NCI-H1930 (cell line): ENCODE measurements at places on chromosomes 6 and 20.

GRCh38 chr6:20266851-20267608 is 54.8 kb upstream of the MBOAT1 start:
- no peak for DNase-seq

DNA sequence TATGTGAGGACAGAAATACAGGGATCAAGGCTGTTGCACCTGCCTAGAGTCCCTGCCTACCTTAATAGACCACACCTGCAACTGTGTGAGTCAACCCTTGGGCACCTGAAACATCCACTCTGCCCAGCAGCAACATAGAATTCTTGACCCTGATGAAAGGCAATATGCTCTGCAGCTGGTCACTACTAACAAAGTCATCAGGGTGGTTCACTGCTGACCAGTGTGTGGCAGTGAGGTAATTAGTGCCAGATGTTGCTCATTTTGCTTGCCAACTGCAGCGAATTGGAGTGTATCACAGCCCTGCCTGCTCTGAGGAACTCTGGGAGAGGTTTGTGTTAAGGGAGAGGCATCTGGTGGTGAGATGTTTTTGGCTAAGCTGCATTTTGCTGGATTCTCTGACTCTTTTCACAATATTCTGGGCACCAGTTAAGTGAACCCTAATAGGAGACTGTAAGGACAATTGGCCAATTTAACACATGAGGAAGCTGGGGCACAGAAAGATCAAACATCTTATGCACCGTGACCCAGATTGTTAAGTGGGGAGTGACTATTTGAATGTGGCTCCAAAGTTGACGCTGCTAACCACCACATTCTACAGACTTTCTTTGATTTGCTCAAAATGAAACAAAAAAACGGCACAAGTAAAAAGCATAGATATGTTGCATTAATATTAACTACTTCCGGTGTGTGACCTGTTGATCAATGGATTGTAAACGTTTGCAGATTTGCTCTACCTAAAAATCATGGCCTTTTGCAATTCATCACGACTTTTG is 61.9 kb upstream of the OPRM1 start:
- no peak for DNase-seq

DNA sequence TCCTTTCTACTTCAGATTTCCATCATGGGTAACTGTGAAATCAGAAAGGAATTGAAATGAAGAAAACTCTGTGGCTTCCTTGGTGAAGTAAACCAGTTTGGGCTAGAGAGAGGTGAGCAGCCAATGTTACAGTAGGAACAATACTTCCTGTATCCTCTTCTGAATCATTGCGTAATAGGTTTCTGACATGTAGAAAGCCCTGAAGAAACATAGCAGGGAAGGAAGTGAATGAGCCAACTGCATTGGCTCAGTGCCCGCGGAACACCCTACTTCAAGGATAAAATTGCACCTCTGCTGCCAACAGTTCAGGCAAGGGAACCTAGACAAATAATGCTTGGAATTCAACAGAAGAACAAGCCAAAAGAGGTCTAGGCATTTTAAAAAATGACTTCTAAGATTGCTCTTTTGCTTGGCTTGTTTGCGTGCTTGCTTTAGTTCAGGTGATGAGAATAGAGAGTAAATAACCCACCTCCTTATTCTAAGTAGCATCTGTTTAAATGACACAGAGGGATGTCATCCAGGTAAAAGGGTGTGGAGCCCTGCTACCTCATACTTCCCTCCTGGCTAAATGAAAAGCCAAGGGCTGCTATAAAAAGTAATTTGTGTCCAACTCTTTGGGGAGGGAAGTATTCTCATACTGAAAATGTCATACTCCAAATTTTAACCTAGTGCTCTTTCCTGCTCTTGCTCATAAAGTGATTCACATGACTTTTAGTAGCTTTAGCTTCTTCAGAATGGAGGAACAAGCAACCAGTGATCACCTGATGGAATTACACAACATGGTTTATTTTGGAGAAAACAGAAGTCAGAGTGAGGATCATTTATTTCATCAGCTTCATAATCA is 30.0 kb upstream of the AKIRIN2 start:
- DNase-seq = no peak

DNA sequence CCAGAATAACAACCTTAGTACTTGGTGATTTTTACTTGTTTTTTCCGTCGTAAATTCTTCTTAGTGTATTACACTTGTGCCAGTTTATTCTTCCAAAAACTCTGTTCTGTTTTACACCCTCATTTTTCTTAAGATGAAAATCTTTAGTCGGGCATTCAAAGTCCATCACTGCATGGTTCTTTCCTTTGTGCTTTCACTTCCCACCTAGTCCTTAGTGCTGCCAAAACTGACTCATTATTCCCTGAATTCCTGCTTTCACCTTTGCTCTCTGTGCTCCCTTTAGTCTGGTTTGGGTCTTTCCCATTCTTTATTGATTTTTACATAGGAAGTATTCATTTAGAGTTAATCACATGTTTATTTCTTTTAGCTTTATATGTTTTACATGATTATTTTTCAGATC is 3.3 kb downstream of the TRMT11 start:
- no peak for DNase-seq

GRCh38 chr20:35840421-35840820 is 68.6 kb downstream of the PHF20 start:
- no peak for DNase-seq

DNA sequence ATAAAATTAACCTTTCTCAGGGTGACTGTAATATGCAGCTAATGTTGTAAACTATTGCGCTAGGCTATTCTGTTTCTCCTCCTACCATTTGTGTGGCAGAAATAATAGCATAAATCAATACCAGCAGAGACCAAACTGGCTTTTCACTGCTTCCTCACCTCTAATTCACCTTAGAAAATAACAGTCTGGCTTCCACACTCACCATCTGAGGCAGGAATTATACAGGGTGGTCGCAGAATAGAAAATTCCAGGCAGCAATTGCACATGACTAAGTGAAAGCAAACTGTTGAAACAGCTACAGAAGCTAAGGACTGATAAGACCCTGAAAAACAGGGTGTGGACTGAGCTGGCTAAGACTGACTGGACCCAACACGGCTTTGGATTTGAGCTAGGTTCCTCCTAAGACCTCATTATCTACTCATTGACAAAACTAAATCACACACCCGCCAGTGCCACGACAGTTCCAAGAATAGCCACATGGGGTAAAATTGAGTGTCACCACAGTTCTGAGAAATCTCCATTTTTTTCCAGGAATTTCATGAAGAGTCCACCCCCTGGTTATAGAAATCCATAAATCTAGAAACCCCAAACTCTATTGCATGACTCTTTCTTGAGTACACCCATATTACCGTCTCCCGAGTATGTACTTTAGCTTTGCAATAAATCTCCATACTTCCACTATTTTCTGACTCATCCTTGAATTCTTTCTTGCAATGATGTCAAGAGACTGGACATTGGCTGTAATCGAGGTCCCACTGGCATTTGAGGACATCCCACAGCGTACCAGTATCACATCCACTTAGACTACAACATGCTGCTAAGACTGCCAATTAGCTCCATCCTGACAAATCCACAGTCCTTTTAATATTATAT is 60.9 kb upstream of the KCNQ5 start:
- DNase-seq = no peak

DNA sequence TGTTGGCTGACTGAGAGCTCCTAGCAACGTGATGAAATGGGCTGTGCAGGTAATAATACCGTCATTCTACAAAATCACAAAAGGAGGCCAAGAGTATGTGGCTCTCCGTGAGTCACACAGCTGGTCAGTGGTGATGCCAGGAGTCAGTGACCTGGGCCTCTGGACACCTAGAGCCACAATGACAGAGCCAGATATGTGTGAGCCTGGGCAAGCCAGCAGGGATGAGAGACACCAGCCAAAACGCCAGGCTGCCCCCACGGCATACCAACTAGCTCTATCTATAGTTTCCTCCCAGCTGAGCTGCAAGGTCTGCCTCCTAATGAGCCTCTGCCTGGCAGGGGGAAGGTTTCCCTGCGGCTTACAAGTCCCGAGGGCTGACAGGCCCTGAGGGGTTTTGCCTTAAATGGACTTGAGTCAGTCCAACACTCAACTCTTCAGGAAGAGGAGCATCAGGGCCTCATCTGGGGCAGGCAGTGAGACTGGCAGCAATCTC is 70.0 kb downstream of the CPNE5 start:
- no peak for DNase-seq

DNA sequence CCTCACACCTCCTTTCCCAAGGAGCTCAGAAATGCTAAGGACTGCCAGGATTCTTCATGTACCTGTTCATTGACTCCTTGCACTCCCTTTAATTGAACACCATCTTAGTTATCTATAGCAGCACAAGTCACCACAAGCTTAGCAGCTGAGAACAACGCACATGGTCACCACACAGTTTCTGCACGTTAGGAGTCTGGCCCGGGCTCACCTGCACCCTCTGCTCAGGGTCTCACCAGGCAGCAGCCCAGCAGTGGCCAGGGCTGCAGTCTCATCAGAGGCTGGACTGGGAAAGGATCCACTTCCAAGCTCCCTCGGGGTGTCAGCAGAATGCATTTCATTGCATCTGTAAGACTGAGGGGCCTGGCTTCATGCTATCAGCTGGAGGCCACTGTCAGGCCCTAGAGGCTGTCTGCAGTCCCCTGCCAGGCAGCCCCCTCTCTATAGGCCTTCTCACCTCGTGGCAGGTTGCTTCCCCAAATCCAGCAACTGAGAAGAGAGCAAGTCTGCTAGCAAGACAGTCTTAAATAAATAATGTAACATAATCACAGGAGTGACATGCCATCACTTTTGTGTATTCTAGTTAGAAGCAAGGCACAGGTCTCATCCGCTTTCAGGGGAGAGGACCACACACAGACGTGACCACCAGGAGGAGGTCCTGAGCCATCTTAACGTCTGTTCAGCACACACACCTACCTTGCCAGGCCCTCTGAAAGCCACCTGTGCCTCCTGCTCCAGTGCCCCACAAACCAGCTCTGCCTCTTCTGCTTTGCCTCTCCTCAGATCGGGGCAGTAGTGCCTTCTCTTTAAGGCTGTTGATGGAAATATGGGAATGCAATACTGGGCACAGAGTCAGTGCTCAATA is 165.2 kb upstream of the CST7 start:
- no peak for DNase-seq

GRCh38 chr20:50540620-50541605 is 30.7 kb downstream of the PTPN1 start:
- DNase-seq = no peak

- DNase-seq = no peak
Observed at GRCh38 chr6:136639702-136640101, 89.5 kb upstream of the MAP7 start.

DNA sequence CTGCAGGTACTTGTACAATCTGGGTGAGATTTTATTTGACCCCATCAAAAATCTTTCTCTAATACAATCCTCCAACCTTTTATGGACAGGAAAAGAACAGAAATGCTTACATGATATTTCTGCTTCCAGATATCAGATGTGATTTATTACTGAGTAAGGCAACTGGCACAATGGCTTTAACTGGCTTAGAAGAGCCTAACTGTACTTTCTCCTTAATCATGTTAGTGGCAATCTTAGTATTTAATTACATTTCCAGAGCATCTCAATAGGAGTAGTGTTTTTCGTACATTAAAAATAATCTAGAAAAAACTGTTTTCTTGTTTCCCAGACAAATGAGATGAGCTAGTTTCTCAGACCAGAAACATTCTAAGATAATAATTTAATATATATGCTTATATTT is 251.6 kb downstream of the KCNQ5 start:
- no peak for DNase-seq

DNA sequence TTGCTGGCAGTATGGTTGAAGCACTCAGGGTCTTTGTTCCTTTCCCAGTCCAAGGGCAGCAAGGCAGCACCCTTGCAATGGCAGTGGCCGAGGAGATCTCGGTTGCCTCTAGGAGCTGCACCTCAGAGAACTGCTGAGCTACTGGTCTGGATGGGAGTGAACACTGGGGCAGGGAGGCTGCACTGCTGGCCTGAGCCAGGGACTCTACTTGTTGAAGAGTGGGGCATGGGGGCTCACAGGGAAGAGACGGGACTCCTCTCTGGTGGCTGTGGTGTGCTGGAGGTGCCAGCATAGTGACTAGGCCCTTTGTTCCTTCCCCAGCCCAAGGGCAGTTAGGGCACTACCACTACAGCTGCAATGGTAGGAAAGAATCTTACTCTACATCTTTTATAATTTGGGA is 203.0 kb downstream of the ZDHHC14 start:
- no peak for DNase-seq

- DNase-seq = no peak
Observed at GRCh38 chr6:32610682-32611296, 21.1 kb upstream of the HLA-DRB1 start.

GRCh38 chr6:101290346-101290745 is 103.2 kb upstream of the GRIK2 start:
- no peak for DNase-seq

DNA sequence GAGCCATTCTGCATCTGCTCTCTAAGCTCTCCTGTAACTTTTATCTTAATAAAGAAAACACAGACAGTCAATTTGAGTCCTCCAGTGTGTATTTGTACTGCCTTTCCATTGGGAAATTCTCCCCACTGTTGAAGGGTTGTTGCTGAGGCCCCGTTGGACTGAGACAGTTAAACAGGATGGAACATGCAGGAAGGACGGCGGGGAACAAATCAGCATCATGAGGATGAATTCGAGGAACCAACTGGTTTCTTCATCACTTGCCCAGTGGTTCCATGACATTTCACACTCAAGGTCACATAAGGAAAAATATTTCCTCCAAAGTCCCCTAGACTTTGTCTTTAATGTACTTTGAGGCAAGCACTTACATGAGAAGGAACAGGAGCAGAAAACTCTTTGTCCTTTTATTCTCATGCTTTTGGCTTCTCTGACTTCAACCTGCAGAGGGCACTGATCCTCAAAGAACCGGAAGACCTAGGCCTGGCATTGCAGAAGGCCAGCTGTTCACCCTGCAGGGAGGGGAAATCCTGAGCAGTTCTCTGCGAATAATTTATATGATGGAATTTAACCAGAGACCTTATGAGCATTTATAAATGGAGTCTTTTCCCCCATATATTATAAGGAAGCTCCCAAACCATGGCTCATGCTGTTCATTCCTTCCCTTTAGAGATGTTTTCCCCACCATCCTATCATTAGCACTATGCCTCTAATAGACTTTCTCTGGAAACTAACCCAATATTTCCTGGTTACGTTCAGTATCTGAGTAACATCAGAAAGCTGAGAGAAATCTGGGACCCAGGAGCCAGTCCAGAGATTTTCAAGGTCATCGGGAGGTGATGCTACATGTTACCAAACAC is 55.2 kb upstream of the ADGRF1 start:
- DNase-seq = peak; percentile 71
